ENCODE measurements at places on chromosomes 12 and 14.

GRCh38 chr14:50395448-50395847, 1.2 kb downstream of the CDKL1 start:
- no peak for DNase-seq

GRCh38 chr14:52124791-52125684, 56.2 kb upstream of the NID2 start:
- DNase-seq = no peak

DNA sequence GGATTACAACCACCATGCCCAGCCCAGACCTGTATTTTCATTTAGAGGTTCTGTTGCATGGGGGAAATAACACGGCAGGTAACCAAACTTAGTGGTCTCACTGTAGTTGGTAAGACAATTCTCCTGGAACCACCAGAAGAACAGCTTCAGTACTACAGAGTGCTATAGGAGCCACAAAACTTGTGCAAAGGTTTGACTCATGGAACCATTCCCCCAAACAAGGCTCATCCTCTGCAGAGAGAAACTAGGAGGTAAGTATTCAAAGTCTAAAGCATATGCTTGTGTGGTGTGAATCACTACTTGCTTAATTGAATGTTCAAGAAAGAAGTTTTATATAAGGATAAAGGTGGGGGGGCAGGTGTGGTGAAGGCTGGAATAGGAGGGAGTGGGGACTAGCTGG, 58.7 kb downstream of the GNS start:
- no peak for DNase-seq

GRCh38 chr12:2382370-2383155, 329.8 kb downstream of the CACNA1C start:
- DNase-seq = no peak

GRCh38 chr12:102281231-102281630, 83.6 kb upstream of the PMCH start:
- no peak for DNase-seq

GRCh38 chr14:66708267-66708666, 200.3 kb downstream of the GPHN start:
- DNase-seq = no peak

GRCh38 chr12:67025543-67026114, 243.5 kb upstream of the CAND1 start:
- no peak for DNase-seq

DNA sequence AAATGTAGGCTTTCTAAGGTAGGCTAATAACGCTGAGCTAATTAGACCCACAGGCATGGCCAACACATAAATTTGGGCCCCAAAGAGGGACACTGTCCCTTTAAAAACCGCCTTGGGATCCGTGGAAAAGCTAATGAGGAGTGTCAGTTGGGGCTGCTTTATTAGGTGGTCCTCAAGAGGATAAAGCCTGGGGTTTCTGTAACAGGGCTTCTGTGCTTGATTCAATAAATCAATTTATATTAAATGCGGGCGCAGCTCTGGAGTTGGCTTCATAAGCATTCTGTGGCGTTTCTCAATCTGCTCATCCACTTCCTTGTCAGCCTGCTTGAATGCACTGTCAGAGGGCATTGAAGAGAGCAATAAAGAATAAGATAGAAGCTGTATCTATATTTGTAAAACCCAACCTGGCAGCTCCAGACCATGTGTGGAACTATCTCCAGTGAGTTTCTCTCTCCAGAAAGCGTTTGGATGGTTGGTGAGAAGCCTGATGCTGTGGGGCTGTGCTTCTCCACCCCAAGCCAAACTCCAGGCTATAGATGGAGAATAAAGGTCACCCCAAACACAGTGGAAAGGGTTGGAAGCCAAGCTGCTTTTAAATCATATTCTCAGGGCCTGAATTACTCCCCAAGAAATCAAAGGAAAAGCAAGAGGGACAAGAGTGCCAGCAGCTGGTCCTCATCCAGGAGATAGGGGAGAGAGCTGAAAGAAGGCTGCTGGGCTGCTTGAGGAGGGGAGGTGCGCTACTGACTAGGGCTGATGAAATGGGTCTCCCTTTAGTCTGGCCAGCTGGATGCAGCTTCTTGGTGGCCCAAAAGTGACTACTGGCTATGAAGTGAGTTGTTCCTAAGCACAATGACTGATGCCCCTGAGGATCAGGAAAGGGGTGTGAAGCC, 222.0 kb downstream of the PPM1H start:
- no peak for DNase-seq

DNA sequence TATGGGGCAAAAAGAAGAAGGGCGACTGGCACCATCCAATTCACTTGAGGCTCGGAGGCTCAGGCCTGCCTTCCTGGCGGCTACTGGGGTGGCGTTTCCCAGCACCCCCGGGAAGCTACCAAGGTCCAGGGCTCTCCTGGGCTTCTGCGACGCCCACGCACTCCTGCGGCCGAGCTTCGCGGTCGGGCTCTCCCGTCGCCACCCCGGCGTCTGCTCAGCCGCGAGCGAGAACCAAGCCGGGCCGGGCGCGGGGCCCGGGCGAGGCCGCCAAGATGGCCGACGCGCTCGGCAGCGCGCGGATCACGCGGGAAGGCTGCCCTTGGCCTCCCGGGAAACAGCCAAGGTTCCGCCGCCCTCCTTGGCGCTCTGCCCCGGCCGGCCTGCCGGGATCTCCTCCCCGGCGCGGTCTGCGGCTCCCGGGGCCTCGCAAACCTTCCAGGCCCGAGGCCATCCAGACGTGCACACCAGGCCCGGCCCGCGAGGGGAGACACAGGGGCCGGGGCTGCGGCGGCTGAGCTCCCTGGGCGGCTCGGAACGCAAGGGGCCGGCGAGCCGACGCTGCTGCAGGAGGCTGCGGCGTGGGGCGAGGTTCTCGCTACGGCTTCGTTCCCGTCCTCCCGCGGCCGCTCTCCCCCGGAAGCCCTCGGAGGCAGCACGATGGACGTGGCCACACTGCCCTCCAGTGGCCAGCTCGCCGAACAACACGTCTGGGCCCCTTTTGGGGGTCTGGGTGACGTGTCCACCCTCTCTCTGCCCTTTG, 23.5 kb upstream of the ZFP36L1 start:
- DNase-seq = peak; percentile 76

DNA sequence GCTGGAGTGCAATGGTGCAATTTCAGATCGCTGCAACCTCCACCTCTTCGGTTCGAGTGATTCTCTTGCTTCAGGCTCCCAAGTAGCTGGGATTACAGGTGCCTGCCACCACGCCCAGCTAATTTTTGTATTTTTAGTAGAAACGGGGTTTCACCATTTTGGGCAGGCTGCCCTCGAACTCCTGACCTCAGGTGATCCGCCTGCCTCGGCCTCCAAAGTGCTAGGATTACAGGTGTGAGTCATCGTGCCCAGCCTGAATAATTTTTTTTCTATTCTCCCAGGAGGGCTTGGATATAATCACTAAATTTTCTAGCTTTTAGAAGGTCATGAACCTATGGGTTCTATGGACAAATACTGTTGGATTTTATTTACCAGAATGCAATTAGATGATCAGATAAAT, 44.7 kb upstream of the GNPNAT1 start:
- no peak for DNase-seq

DNA sequence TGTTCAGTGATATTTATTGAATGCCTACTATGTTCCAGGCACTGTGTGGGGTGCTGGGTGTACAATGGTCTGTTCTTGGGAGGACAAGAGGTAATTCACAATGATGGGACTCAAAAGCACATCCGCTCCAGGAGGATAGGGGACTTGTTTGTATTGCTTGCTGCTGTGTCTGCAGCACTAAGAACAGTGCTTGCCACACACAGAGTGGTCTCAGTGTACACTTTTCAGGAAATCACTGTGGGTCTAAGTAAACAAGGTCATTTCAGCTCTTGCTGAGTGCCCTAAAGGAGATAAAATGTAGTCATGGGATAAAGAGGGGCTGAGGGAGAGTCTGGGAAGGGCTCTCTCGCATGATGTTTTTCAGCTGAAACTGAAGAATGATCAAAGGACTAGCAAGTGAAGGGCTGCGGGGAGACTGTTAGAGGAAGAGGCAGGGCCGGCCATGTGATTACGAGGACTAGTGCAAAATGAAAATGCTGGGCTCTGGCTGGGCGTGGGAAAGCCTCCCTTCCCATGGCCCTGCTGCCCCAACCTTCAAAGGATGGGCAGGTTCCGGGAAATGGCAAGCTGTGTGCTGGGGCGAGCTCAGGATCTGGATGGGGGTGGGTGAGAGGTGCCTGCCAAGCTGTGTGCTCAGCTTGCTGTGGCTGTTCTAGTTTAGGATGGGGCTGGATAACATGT, 39.1 kb downstream of the ADCK1 start:
- peak; percentile 66 for DNase-seq

- DNase-seq = no peak
Measured at GRCh38 chr12:79515530-79515935, 175.2 kb downstream of the PAWR start.

- no peak for DNase-seq
Measured at GRCh38 chr12:127342861-127343260, 924.1 kb upstream of the TMEM132C start.

GRCh38 chr12:19191089-19191488, 61.6 kb downstream of the PLEKHA5 start:
- no peak for DNase-seq

DNA sequence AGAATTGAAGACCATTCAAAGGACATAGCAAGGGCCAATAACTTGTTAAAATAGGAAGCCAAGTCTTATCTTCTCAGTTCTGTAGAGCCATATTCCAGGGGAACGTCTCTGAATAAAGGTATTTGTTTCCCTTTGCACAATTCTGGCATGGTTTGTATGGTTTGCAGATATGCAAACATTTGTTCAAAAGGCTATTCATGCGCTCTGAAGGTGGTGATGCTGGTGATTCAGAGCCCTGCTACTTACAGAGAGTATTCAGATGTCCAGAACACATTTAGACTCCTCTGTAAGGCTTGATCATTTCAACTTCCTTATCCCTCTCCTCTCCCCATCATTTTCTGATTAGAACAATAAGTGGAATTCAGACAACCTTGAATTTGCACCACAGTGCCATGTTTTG, 35.9 kb downstream of the SLC4A8 start:
- DNase-seq = no peak

GRCh38 chr14:99991331-99991730, 73.9 kb upstream of the EVL start:
- no peak for DNase-seq

DNA sequence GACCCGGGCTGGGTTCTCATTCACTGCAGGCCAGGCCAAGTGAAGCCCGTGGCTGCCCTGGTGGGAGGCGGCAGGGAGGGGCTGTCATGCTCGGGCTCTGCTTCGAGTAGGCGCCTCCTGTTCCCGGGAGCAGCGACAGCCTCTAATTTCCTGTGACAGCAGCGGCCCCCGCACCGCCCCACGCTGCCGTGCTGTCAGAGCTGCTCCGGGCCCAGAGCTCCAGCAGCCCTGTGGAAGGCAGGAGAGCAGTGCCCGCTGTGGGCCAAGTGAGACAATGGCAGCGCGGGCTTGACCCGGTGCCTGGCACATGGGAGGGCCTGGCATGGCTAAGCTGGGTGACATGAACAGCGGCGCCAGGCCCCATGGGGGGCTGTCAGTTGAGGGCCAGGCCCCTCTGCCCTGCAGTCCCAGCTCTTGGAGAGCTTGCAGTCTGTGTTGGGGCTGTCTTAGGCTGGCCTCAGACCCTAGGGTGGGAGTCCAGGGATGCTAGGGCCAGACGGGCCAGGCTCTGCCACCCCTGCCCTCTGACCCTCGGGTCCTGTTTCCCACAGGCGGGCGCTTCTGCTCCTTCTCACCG, 5.1 kb downstream of the TRMT61A start:
- DNase-seq = no peak

GRCh38 chr14:92603309-92604242, 90.0 kb downstream of the RIN3 start:
- DNase-seq = no peak

DNA sequence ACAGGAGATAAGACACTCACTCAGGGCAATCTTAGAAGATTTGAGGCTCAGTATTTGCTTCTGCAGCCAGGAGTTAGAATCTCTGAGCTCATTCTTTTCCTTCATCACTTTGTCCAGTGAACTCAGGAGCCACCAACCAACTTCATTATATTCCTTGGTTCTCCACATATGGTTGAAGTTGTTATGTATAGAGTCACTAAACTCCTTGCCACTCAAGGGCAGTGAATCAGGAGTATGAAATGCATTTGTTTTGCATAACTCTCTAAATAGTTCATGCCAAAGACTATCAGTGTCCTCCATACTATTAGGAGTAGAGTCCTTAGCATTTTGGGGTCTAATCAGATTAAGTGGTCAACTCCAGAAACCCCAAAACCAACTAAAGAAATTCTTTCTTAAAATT, 150.6 kb downstream of the CCDC59 start:
- no peak for DNase-seq

- no peak for DNase-seq
Measured at GRCh38 chr12:75212072-75212471, 2.4 kb upstream of the KCNC2 start.

DNA sequence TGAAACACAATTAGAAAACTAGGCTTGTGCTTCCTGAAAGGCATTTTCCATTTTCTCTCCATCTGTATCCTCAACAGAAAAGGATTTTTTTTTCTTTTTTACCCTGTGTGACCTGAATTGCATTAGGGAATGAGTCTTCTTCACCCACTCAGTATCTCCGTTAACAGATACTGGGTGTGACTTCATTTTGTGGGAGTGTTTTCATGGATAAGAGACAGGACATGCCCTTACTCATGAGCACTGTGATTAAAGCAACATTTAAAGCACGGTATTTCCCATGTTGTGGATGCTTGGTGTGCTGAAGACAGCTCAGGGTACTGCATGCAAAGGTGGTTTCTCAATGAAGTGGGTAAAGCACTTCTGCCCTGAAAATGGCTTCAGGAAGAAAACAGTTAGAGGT, 1397.3 kb upstream of the TMEM132C start:
- no peak for DNase-seq

DNA sequence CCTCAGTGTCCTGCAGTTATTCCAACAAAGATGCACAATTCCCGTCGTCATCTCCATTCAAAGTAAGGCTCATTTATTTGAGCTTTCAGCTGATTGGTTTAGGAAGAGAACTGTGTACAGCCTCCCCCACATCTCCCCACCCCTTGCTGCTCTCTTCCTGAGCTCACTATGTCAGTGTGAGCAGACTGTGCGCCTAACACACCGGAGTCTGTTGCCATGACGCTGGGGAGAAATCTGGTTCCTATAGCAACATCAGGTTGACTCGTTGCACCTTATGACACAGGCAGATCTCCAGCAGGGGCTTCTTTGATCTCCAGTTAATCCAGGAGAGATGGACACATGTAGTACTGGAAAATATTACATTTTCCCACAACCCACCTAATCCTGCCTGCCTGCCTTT, 319.4 kb downstream of the CACNA1C start:
- no peak for DNase-seq

GRCh38 chr14:99803106-99803775, 10.0 kb downstream of the EML1 start:
- DNase-seq = no peak

DNA sequence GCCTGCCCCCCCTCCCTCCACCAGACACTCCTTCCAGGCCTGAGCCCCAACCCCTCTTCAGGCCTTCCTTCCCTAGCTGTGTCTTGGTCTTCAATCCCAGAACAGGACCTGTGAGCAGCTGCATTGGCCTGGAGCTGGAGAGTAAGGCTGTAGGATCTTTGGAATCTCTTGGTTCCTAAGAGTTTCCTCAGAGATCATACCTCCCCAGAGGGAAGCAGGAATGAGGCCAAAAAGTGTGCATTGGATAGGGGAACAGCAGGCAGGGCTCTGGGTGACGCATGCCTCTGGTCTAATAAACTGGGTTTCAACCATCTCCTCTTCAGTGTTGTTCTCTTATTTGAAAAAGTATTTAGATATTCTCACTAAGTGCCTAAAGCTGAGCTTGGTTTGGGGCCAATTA, 1.8 kb upstream of the SMARCD1 start:
- no peak for DNase-seq
